ENCODE measurements at places on chromosomes 16 and 17.

DNA sequence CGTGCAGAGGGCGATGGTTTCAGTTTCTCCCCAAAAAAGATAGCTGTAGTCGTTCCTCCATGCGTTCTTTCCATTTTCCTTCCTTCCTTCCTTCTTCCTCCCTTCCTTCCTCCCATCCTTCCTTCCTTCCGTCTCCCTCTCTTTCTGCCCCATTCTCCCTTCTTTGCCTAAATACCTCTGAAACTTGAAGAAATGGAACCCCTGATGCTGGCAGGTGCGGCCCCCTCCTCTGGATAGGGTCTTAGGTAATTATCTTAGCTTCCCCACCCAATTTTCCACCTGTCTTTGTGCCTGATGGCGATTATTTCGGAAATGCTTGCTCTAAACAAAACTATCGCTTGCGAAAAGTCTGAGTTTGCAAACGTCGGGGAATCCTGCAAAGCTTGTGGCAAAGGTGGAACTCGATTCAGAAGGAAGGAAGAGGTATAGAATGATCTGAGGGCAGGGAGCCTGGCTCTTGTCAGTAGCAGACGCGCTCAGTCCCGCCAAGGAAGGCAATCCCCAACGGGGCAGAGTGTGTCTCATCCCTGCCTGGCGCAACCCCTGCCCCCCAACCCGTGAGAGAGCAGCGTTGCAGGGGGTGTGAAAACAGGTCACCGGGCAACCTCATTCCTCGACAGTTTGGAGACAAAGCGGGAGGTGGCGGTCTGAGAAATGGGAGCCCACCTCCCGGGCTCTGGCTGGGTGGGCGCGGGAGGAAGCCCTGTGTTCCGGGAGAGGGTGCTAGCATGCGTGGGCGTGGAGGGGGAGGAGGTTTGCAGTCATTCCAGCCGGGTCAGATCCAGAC, 2.9 kb upstream of the CBX8 start:
- no peak for DNase-seq

GRCh38 chr16:35734728-35735402, 2275.5 kb downstream of the TP53TG3F start:
- DNase-seq, result no peak

- peak; percentile 58 for DNase-seq
Measured at GRCh38 chr16:54921206-54921824, 9.3 kb upstream of the IRX5 start.

DNA sequence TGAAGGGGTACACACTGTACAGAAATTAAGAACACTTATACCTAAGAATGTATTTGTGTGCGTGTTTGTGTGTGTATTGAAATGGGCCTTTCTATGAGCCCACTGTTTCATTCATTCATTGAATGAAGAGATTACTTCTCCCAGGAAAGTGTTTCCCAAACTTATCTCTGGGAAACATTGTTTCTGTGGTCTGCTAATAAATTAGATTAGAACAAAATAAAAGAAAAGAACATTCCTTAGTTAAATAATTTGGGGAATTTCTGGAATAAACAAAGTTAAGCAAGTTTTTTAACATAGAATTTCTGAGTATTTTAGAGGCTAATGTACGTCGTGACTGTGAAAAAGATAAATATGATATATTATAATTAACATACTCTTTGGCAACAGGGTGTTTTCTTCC, 402.4 kb upstream of the CDH11 start:
- no peak for DNase-seq

DNA sequence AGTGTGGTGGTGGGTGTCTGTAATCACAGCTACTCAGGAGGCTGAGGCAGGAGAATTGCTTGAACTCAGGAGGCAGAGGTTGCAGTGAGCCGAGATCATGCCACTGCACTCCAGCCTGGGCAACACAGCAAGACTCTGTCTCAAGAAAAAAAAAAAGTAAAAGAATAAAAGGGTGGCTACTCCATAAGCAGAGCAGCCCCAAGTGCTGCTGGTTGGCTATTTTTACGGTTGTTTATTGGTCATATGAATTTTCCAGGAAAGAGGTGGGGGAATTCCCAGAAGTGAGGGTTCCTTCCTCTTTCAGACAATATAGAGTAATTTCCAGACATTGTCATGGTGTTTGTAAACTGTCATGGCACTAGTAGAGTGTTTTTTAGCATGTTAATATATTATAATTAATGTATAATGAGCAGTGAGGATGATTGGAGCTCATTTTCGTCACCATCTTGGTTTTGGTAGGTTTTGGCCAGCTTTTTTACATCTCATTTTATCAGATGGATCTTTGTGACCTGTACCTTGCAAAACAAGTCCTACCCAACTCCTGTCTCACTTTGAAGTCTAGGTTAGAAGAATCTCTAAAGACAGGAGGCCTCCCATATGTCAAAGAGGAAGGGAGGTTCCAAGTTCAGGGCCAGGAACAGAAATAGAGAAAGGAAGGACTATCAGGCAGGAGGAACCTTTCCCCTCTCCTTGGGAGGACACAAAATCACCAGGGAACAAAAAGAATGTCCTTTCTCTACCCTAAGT, 39.1 kb downstream of the HOXB1 start:
- no peak for DNase-seq

DNA sequence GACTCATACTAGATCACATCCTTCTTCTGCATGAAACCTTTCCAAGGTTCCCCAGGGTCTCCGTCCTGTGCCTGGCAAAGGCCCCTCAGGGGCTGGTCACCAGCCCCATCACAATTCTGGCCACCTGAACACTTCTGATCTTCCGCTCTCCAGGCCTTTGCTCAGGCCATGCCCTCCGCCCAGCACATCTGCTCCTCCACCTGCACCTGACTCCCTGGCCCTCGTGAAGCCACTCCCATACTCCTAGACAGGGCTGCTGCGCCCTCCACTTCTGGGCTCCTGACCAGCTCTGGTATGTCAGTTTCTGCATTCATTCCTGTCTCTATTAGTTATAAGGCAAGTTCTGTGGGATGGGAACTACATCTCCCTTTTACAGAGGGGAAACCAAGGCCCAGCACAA, 1.9 kb upstream of the MYL11 start:
- DNase-seq, result no peak

GRCh38 chr17:45234641-45235415, 13.1 kb downstream of the FMNL1 start:
- no peak for DNase-seq

- no peak for DNase-seq
Measured at GRCh38 chr16:1371054-1371978, 19.6 kb downstream of the GNPTG start.

GRCh38 chr16:58461056-58461455, 38.9 kb upstream of the NDRG4 start:
- DNase-seq, result no peak

GRCh38 chr17:40564195-40564882, 933 bp downstream of the CCR7 start:
- DNase-seq, result no peak

DNA sequence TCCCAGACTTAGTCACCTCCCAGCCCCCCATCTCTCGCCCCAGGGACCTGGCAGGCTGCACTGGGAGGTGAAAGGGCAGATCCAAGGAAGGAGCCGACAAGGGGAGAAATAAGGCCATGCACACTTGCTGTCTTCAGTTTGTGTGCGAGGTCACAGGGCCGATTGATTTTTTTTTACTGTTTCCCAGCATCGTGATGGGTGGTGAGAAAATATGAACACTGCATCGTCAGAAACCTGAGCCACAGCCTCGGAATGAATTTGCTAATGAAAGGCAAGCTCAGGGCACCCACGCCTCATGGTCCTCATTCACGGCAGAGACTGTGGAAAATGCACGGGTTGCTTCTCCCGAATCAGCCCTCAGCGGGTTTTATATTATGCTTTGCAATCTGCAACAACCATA, 98.0 kb downstream of the SOCS1 start:
- no peak for DNase-seq

GRCh38 chr17:28774206-28774605, 30.4 kb downstream of the TRAF4 start:
- DNase-seq, result no peak

- no peak for DNase-seq
Measured at GRCh38 chr17:1630662-1631061, 2.0 kb upstream of the SLC43A2 start.

DNA sequence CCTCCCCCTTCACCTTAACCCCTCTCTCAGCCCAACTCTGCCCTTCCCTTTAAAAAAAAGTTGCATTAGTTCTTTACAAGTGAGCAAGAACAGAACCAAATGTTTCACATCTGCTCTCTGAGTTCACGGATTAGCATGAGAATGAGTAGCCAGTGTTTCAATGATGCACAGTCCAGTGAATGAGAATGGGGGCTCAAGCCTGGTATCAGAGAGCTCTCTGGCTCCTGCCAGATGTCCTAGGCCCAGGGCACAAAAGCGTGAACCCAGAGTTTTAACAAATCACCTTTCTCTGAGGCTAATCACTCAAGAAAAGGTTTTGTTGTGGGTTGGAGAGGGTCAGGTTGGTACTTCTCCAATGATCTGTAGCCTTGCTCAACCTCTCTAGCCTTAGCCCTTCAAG, 41.5 kb upstream of the HS3ST3A1 start:
- DNase-seq, result no peak

DNA sequence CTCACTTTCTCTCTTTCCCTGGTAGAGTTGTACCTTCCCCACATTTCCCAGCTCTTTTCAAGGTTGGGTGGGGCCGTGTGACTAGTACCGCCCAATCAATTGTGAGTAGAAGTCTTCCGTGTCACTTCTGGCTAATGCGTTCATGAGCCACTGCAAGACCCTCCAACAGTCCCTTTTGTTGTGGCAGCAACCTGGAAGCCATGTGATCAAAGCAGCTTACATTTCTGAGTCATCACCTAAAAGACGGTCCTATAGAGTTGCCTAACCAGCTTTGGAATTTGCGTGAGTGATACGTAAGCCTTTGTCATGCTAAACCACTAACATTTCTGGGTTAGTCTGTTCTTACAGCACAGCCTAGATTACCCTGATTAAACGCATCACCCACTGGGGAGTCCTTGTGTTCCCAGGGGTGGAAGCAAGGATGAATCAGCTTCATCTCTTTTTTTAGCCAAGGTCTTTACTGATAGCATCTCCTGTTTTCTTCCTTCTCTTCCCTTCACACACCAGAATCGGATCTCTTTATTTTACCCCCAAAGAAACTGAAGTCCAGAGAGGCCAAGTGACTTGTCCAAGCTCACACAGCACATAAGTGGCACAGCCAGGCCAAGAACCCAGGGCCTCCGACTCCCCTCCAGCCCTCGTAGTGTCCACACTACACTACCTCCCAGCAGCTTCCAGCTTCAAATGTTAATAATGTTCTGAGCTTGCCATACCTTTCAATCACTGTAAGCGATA, 366.3 kb upstream of the XYLT1 start:
- peak; percentile 87 for DNase-seq

- DNase-seq, result peak; percentile 51
Measured at GRCh38 chr17:7856011-7856810, 1.1 kb downstream of the NAA38 start.

- DNase-seq, result no peak
Measured at GRCh38 chr16:57613514-57613913, 14.9 kb upstream of the ADGRG1 start.

GRCh38 chr16:68592466-68593337, 52.4 kb upstream of the CDH3 start:
- peak; percentile 28 for DNase-seq

- no peak for DNase-seq
Measured at GRCh38 chr17:65208717-65209116, 71.5 kb downstream of the RGS9 start.

- peak; percentile 63 for DNase-seq
Measured at GRCh38 chr16:85372627-85373372, 240.3 kb upstream of the GSE1 start.

- peak; percentile 95 for DNase-seq
Measured at GRCh38 chr16:30351586-30352419, 3.3 kb downstream of the CD2BP2 start.

DNA sequence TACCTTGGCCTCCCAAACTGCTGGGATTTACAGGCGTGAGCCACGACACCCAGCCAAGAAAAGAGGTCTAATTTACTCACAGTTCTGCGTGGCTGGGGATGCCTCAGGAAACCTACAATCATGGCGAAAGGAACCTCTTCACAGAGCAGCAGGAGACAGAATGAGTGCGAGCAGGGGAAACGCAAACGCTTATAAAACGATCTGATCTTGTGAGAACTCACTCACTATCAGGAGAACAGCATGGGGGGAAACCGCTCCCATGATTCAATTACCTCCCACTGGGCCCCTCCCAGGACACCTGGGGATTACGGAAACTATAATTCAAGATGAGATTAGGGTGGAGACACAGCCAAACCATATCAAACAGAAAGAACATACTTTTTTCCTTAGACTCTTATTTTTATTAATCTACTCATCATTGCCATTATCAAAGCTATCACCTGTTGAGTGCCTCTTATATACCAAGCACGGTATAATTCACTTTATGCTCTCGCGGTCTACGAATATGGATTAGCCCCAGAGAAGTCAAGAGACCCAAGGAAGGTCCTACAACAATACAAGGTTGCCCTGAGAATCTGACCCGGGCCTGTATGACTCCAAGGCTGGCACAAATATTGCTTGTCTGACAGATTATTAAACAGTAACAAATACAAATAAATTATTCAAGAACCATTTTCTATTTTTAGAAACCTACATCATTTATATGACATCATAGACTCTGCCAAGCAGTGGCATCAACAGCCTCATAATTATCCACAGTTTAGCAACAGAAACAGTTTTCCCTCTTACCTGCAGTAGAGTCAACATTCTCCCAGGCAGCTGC, 2.4 kb downstream of the POLR3K start:
- DNase-seq, result no peak

GRCh38 chr17:50612281-50612680, 22.4 kb upstream of the ABCC3 start:
- no peak for DNase-seq

GRCh38 chr17:66135896-66136295, 56.0 kb downstream of the CEP112 start:
- peak; percentile 7 for DNase-seq

DNA sequence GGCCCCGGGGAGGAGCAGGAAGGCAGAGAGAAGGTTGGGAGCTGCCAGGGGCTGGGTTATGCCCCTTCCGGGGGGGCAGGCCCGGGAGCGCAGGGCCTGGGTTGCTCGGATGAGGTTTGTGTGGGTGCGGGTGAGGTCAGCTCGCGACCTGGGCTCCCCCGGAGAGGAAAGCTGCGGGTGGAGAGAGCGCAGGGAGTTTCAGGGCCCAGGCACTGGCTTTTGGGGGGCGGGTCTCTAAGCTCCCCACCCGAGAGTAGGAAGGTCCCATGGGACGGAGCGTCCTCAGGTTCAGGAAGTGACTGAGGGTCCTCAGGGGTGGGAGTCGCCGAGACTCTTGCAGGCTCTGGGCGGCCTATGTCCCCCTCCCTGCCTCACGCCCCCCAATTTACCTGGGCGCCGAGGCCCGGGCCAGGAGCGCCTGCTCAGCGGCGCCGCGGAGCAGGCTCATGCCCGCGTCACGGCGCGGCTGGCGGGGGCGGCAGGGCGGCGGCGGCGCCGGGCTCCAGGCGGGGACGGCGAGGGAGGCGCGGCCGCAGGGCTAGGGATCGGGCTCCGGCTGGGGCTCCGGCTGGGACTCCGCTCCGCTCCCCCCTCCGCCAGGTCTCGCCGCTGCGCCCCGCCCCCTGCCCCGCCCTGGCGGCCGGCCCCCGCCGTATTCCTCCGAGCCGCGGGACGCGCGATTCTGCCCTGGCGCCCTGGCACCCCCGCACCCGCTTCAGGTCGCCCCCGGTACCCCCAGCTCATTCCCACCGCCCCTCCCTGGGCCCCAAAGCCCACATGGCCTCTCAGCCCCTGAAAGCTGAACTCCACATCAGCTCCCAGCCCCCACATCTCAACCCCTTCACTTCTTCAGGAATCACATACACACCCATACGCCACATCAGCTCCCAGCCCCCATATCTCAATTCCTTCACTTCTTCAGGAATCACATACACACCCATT, at the start of gene DOK4:
Gene DOK4, minus strand, starts transcription at position 578 of the 942 bp plus-strand sequence. CDS start 6,986 bp downstream, outside the sequence.
- DNase-seq, result peak; percentile 54
